ENCODE measurements at places on chromosomes 4 and X.

- no peak for DNase-seq
Measured at GRCh38 chr4:147826288-147826646, 94.4 kb downstream of the ARHGAP10 start.

- no peak for DNase-seq
Measured at GRCh38 chr4:181234951-181235680, 1008.1 kb upstream of the TENM3 start.

- DNase-seq, result no peak
Measured at GRCh38 chrX:13499736-13500135, 69.7 kb upstream of the EGFL6 start.

GRCh38 chr4:58936436-58936835 lies 1826.3 kb upstream of the IGFBP7 start:
- no peak for DNase-seq

- DNase-seq, result no peak
Measured at GRCh38 chr4:168880811-168881595, 129.1 kb downstream of the CBR4 start.

GRCh38 chr4:82842593-82842992 lies 44.0 kb upstream of the SCD5 start:
- DNase-seq, result no peak

DNA sequence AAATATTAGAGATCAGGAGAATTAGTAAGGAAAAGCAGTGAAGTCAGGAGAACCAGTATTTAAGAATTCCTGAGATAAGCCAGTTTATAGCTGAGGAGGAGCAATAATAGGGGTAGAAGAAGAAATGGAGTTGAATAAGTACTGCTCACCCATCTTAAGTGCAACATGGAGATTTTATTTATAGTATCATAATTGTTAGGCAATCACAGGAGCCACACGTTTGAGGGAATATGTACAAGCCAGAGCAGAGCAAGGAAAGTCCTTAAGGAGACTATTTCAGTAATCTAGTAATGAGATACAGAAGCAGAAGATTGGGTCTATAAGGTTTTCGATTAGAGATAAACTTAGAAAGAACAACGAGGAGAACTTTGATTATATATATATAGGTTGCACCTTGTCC lies 145.0 kb downstream of the KDM6A start:
- no peak for DNase-seq

DNA sequence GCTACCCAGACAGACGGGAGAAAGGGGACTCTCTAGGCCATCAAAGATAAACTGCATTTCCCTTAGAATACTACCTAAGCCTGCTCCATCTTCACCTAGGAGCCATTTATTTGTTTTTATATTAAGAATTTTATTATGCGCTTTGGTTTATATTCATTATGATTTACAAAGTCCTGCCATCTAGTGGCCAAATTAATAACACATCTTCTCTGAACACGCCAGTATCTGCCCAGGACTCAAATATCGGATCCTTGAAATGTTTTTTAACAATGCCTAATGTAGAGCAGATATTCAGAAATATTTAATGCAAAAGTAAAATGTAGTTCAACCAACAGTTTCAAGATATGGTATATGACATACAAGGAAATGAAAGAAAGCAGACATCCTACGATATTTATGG lies 20.8 kb upstream of the PRPS2 start:
- no peak for DNase-seq

- peak; percentile 53 for DNase-seq
Measured at GRCh38 chrX:129577473-129577872, 37.4 kb downstream of the OCRL start.

DNA sequence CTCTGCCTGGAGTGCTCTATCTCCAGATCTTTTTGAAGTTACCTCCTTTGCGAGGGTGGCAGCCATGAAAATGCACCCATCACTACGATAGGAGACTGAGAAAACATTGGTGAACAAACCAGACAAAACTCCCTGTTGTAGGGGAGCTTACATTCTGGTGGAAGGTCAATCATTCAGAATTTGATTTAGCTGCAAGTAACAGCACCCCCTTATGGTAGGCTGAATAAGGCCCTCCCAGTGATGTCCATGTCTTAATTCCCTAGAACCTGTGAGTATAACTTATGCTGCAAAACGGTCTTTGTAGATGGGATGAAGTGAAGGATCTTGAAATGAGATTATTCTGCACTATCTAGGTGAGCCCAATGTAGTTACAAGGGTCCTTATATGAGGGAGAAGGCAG lies 5.6 kb upstream of the TEC start:
- DNase-seq, result no peak

DNA sequence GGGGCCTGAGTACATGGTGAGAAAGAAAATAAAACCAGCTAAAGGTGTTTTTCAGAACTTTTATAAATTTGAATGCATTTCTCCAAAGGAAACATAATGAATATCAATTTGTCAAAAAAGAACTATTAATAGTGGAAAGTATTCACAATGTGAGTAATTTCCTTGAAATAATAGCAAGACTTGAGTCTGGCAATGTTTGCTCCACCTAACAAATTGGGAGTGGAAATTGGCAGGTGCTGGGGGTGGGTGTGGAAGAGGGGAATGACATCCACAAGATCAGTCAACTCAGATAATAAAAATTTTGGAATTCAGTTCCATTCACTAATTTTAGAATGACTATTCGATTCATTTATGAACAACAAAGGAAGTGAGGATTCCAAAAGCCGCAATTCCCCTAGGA lies 884.8 kb upstream of the SLIT2 start:
- no peak for DNase-seq

GRCh38 chr4:149823769-149824221 lies 8.2 kb upstream of the IQCM start:
- DNase-seq, result peak; percentile 52

GRCh38 chrX:16695079-16695676 lies 17.3 kb downstream of the CTPS2 start:
- DNase-seq, result no peak

DNA sequence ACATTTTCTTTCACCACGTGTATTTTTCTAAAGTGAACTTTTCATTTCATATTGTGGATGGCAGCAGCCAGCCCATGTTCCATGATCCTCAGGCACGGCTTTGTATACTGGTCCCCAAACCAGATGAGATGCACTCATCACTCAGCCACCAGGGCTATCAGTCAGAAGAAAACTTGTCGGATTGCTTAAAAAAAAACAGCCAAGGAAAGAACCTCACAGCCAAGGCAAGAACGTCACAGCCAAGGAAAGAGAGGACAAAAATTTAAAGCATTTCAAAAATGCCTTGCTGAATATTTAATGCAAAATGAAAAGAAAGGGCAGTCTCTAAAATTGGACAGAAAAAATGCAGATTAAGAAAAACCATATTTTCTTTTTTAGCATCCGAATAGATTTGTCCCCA lies 333.3 kb downstream of the PDGFC start:
- no peak for DNase-seq

Data from AG04449 (cell line).